ENCODE measurements at places on chromosomes 5 and 9.

- no peak for DNase-seq
Observed at GRCh38 chr9:32918628-32919027, 82.8 kb downstream of the APTX start.

GRCh38 chr5:95283761-95284571 is 928 bp downstream of the MCTP1 start:
- DNase-seq, result no peak

DNA sequence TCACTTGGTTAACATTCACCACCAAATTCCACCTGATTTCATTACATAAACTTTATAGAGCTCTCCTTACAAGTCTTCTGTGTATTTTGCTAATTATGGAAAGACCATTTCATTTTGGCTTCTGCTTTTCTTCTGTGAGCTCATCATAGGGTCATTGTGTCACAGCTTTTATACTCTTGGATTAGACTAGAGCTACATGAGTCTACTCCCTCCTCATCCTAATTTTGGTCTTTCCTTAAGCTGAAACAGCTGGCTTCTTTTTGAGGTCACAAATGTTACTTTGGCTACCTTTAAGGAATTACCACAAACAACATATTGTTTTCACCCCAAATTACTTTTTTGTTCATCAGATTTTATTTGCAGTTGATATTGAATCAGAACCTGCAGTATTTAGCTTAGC is 103.0 kb downstream of the NPR3 start:
- DNase-seq, result no peak

GRCh38 chr5:157529002-157529401 is 46.6 kb downstream of the ADAM19 start:
- no peak for DNase-seq

DNA sequence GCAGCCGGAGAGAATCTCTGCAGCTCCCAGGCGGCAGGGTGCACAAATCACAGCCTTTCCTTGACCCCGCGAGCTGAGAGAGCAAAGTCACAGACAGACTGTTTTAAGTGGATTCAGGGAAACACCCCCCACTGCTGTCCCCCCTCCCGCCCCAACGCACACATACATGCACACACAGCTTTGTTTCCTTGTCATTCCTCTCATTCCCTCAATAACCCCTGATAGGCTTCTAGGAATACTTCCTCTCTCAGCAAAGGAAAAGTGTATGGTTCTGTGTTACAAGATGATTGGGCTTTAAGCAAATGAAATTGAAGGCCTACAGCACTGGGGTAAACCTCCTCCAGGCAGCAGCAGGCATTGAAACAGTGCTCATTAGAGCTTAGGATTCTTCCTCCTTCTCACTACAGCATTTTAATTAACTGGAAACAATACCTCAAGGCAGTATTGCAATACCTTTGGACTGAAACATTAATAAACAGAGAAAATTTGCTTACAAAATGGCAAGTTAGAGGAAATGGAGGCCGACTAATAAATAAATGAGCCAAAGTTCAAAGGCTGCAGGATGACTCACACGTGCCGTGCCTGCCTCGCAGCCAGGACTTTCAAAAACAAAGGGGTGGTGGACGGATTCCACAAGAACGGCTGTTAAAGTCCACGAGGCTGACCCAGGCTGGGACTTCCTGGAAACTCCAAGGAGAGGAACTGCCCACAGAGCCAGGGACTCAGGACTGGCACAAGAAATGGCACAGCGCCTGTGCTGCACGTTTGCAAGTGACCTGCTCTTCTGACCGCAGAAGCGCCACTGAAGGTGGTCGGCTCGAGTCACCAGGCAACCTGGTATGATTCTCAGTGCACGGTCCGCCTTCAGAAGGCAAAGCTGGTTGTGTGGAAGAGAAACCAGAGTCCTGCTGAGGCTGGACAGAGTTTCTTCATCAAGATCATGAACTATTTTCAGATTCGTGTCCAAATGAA is 236.2 kb downstream of the SYK start:
- DNase-seq, result no peak

DNA sequence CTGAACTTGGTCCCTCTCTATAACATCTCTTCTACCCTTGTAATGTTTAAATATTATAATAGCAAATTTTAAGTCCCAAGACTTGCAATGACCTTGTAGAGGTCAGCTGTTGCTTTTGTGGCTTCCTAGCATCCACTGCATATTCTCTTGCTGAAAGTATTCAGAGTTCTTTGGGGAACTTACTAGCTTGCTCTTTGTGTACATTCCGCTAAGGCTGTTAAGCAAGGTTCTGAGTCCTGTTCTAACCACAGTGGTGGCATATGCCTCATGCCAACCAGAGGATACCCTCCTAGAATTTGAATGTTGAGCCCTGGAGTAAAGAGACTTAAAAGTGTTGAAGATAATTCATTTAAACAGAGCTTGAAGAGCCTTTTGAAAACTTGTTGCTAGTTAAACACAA is 570.9 kb downstream of the TLE1 start:
- DNase-seq, result no peak

GRCh38 chr9:81848472-81848871 is 79.8 kb upstream of the SPATA31D4 start:
- DNase-seq, result no peak

DNA sequence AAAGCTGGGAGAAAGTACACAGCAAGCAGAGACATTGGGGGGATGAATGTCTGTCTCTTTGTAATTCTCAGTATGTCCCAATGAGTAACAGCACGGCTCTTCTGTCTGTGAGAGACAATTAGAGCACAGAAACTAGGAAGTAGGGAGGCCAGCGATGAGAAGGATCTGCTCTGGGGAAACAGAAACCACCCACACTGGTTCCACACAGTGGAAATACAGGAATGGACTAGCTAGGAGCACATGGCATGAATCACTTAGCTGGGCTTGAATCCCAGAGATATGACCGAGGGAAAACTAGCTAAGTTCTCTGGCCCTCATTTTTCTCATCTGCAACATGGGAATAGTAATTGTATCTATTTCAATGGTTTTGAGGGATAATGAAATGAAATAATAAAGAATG is 895.9 kb downstream of the TLE4 start:
- DNase-seq, result no peak

- DNase-seq, result no peak
Observed at GRCh38 chr9:123927625-123928532, 2.0 kb downstream of the DENND1A start.

GRCh38 chr9:88508326-88508725 is 26.7 kb upstream of the NXNL2 start:
- no peak for DNase-seq

DNA sequence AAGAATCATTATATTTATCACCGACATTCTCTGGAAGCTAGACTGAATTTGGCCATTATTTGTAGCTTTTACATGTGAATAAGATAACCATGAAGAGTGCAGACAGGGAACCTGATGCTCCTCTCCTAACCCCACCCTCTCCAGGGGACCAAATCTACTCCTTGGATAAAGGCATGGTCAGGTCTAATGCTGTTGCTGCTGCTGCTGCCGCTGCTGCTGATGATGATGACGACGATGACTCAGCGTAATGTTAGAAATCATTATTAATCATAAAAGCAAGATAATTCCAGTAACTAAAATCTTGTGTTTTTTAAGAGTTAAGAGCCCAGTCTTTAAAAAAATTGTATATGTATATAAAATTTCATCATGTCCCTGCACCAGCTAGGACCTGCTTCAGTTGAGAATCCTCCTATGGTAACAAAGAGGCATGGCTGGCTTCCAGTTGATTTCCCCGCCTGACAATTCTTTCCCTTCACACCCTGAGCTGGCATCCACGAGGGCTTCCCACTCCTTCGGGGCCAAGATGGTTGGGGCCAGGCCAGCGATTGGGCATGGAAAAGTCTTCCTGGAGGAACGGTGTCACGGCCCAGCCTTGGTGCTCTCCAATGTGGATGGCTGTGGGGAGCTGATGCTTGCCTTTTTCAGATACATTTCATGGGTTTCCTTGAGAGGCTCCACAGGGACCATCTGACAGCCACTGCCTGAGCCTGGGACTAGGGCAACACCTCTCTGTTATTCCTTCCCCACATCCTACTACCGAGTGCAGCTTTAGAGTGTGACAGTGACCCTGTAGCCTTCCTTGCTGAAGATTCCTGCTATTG is 400.0 kb downstream of the CTNND2 start:
- no peak for DNase-seq

GRCh38 chr9:37370968-37371563 is 51.4 kb upstream of the GRHPR start:
- no peak for DNase-seq

GRCh38 chr9:98657897-98658296 is 50.8 kb downstream of the GABBR2 start:
- no peak for DNase-seq

GRCh38 chr9:108787690-108788048 is 68.1 kb downstream of the ACTL7B start:
- DNase-seq, result no peak

DNA sequence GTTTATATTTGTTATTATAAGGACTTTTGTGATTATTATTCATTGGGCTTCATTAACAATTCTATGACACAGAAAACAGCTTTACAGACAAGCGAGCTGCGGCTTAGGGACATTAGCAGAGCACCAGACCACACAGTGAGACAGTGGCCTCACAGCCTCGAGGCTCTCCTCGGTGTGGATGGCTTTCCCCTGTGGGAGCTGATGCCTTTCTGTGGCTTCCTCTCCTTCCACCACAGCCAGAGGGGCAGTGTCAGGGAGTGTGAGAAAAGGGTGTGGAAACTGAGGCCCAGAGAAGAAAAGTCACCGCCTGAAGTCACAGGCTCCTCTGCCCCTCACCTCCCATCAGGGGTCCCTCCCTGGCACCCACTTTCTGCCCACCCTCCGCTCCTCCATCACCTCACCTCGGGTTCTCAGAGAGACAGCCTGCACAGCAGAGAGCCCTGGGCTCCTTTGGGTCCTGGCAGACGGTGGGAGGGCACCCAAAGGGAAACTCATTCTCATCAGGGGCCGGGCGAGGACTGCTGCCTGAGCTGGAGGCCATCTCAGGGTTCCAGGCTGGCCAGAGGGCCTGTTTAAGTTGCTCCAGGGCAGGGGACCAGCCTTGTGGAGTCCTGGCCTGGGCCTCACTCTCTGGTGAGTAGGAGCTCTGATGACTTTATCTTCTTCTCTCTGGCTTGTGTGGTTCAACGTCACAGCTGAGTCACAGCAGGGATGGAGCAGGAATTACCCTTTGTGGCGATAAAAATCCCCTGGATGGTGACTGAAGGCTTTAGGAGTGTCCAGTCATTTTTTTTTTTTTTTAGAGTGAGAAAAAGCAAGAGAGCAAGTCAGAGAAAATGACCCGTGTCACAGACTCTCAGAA is 830 bp downstream of the TRAF1 start:
- no peak for DNase-seq

DNA sequence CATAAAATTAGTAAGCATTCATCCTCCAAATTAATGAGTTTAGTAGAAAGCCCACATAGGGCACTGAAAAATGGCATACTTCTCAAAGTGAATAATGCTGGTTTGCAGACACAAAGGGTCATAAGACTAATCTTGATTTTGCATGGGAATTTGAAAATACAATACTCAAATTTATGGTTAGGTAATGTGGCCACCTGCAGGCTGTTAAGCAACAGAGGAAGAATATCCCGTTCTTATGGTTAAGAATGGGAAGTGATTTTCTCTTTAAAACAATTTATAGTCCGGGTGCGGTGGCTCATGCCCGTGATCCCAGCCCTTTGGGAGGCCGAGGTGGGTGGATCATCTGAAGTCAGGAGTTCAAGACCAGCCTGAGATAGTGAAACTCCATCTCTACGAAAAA is 9.4 kb upstream of the PLCXD3 start:
- no peak for DNase-seq

GRCh38 chr9:120561709-120562108 is 18.3 kb downstream of the CDK5RAP2 start:
- DNase-seq, result no peak

- no peak for DNase-seq
Observed at GRCh38 chr9:85702191-85702590, 39.6 kb downstream of the AGTPBP1 start.

- DNase-seq, result no peak
Observed at GRCh38 chr5:59259237-59259636, 634.3 kb downstream of the PDE4D start.

DNA sequence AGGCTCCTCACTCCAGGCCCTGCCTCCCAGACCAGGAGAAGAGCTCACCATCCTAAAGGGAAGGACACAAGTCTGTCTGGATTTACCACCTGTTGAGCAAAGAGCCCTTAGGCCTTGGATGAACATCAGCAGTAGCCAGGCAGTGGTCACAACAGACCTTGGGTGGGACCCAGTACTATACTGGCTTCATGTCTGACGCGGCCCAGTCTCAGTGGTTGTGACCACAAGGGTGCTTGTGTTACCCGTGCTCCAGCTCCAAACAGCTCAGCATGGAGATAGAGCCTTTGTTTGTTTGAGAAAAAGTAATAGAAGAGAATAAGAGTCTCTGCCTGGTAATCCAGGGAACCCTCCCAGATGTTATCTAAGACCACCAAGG is 617.4 kb downstream of the BRINP1 start:
- DNase-seq, result no peak

DNA sequence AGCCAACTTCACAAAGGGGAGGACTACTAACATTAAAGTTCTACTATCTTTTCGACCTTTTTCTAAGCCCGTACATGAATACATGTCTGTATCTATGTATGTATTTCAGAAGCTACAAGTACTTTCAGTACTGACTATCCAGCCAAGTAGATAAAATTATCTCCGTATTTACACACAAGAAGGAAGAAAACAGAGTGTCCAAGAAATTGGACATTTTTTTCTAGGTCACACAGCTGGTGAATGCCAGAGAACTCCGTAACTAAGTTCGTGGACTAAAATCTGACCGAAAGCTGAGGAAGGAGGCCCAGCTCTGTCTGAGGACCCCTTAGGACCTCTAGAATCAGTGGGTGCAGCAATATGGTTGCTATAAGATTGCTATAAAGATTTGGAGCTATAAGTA is 83.4 kb downstream of the MAMDC2 start:
- DNase-seq, result no peak

- no peak for DNase-seq
Observed at GRCh38 chr9:120920806-120921178, 5.8 kb downstream of the TRAF1 start.

DNA sequence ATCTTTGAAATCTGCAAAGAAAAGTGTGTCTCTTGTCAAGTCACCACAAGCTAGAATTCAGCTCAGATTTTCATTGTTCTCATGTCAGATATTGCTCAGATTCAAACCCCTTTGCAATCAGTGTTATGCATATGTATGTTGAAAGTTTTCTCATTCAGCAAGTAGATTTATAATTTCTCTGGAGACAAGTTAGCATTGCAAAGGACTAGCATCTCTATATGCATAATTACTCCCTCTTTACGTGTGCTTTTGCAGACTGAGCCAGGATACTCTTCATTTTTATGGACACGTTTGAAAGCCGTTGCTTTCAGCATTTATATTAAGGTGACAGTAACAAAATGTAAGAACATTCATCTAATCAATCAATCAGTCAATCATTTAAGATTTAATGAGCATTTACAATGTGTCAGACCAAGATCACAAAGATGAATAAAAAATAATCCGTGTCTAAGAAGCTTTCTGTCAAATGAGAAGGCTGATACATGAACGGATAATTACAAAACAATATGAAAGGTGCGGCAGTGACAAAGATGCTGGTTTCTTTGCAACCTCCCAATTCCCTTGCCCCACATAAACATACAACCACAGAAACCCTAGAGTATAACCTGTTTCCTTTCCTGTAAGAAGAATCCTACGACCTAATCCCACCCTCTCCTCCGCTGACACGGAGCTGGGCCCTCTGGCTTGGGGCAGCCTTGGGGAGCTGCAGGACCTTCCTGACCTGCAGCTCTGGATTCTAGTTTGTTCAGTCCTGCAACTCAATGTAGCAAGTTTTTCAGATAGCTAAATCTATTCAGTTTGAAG is 14.9 kb downstream of the CFAP95 start:
- no peak for DNase-seq

GRCh38 chr5:15001517-15001916 is 129.9 kb upstream of the ANKH start:
- no peak for DNase-seq
